ENCODE measurements at places on chromosomes 5 and 9.
A peak's percentile ranks its signal among the peaks of the same experiment; 100 is the strongest.

GRCh38 chr5:150895431-150896428 is 9.1 kb downstream of the ZNF300 start:
- no peak for DNase-seq

GRCh38 chr5:107403228-107403953 is 267.3 kb downstream of the EFNA5 start:
- no peak for DNase-seq

DNA sequence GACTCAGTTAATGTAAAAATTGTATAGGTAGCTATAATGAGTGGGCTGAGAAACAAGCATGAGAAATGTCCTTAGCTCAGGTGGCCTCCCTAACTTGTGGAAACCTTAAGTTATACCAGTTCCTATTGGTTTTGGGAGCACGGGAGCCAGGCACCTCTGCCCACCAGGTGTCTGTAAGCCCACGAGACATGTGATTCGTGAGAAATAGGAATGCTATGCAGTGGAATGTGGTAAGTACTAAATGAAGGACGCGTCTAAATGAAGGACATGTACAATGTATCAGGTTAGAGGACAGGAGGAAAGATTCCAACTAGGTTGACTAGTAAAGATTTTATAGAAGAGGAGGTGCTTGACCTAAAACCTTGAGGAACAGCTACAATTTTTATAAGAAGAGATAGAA is 46.0 kb upstream of the F2RL2 start:
- DNase-seq, result no peak

- no peak for DNase-seq
Observed at GRCh38 chr5:10513501-10514442, 50.1 kb upstream of the ANKRD33B start.

DNA sequence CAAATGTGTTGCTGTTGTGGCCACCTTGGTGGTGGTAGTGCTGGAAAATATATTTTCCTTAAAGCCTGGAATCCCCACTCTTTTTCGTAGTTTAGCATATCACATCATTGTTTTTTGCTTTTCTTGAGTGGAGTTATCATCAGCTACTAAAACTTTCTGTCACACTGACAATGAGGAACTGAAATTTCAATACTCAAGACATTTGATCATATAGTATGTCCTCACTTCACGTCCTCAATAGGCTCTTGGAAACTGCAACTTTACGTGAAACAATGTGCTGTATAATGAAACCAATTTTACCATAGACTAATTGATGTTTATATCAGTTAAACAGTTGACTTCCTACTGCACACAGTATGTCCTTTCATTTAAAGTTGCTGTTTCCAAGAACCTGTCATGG is 265.8 kb downstream of the ADGRV1 start:
- no peak for DNase-seq

DNA sequence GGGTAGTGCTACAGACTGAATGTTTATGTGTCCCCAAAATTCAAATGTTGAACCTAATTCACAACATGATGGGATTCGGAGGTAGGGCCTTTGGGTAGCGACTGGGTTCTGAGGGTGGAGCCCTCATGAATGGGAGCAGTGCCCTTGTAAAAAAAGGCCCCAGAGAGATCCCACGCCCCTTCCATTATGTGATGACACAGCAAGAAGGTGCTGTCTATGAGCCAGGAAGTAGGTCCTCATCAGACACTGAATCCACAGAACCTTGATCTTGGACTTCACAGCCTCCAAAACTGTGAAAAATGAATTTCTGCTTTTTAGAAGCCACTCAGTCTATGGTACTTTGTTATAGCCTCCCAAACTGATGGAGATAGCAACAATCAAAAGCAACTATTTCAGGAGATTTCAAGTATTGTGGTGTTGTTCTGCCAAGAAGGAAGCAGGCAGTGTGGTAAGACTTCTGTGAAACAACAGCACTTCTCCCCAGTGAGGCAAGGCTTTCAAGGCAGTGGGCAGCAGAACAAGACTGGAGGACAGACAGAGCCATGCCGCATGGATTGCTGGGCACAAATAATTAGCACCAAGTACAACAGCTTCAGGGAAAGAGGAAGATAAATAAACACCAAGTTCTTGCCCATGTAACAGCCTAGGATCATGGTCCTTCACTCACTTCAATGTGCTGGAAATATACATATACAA is 76.1 kb downstream of the OR2K2 start:
- DNase-seq, result no peak

- DNase-seq, result no peak
Observed at GRCh38 chr9:98591696-98592095, 117.0 kb downstream of the GABBR2 start.

GRCh38 chr9:79432485-79432884 is 139.3 kb upstream of the TLE4 start:
- DNase-seq, result no peak

DNA sequence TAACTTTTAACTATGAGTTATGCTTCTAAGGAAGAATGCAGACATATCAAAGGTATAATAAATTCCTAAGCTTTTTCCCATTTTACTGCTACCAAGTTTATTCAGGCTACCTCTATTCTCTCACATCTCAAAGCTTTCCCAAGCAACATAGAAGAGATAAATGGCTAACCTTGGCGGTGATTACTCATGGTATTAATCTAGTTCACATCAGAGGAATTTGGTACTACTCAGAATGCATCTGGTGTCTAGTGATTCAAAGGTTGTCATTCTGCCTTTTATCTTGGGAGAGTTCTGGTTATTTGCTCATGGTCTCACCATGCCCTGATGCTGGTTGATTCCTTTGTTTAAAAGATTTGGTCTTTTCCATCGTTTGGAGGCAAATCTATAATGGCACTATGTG is 182.7 kb downstream of the TAF11L14 start:
- DNase-seq, result no peak

DNA sequence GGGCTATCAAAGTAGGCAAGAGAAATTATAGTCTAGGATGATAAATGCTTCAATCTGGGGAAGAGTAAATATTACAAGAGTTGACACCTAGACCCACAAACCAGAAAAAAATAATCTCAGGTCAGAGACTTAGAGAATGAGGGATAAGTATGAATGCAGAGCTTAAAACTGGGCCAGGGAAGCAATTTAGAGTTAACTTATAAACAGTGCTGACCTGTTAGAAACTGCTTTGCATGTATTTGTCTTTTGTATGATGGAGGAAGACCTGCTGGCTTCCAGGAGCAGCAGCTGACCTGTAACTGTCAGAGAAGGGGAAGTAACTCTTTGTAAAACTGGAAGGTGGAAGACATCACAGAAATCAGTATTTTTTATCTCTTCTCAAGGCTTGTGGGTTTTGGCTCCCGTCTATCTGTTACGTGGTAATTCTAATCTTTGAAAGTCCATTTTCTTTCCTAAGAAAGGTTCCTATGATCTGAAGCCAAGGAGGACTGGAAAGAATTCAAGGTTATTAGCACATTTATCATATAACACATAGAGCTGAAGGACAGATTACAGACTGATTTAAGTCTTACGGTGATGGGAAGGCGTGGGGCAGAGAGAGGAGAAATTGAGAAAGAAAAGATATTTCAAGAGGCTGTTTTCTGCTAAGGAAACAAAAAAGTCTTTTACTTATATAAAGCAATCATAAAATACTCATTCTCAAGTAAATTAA is 114.7 kb upstream of the ADAMTS19 start:
- no peak for DNase-seq

DNA sequence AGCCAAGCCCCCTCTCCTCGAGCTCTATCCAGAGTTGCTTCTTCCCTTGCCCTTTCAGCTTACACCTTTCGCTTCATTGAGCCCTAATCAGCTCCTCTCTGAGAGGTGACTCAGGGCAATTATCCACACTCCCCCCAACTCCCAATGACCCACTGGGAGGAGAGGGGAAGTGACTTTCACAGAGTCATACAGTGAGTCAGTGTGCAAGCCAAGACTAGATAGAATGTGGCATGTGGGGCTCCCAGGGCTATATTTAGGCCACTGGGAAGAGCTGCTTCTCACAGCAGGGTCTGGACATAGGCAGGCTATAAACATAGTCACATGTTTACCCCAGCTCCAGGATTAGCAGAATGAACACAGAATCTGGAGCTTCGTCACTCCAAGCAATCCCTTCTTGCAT is 57.4 kb downstream of the NRG2 start:
- DNase-seq, result no peak

DNA sequence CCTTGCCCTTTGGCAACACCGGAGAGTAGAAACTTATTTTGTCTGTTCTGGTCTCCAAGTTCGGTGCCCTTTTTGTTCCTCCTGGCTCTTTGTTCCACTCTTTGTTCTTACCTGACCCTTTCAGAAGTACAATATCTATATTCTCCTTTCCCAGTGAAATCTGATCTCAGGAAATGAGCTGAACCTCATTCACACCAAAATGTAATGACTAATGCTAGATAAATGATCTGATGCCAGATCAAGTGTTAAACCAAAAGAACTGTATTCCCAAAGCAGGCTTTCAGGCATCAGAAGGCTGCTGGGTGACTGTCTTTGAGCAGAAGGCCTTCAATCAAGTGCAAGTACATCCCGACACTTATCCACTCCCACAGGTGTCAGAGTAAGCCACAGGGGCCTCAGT is 156.4 kb downstream of the SPOCK1 start:
- no peak for DNase-seq

DNA sequence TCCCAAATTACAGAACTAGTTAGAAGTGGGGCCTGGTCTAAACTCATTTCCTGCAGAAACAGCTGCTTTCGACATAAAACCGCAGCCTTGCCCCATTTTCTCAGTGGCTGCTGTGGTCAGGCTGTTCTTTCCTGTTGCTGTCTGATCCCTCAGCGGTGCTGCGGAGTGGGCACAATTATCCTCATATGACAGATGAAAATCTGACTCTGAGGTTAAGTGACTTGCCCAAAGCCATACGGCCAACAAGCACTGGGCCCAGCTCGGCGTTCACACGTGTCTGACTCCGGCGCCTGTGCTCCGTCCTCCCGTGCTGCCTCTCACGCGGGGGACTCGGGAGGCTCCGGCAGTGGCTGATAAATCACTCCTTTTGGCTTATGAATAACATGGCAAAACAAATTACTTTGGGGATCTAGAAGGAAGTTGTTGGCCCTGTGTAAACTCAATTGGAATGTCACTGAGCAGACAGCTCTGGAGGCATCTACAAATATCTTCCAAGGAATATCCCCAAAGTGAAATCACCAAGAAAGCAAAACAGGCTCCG is 142.6 kb upstream of the LMX1B start:
- peak; percentile 33 for DNase-seq

GRCh38 chr9:133458643-133459312 is 1.0 kb upstream of the CACFD1 start:
- no peak for DNase-seq

DNA sequence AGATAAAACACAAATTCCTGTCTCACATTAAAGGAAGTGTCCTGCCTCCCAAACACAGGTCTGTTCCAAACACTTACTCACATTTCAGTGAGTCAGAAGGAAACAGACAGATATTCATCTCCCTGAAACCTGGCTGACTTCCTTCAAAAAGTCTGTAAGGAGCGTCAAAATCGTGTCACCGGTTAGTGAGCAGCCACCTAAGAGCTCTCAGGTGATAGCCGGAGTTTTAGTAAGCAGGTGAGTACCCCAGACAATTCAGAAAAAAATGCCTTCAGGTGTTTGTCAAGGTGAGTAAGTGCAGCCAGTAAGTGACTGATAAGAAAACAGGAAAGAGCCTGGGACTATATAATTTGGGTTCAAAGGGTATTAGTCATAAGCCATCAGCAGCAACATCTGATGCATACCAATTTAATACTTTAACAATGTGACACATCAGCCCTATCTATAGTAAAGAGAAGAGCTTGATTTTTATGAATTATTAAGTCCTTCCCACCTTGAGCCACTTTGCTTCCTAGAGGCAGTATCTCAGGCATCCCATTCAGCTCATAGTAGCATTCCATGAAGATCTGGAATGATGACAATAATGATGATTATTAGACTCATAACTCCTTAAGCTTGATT is 1.3 kb upstream of the ITGA2 start:
- no peak for DNase-seq

- no peak for DNase-seq
Observed at GRCh38 chr5:150142959-150143349, 12.7 kb downstream of the PDGFRB start.

All from stimulated activated CD8-positive, alpha-beta memory T cell treated with anti-CD3 and anti-CD28 coated beads, Interleukin-4, amount 100 ng/mL, for 4 hours (primary cell).